ENCODE measurements at places on chromosomes 13 and 19. TPM values are rescaled to one million over a fixed set of nuclear protein-coding genes. Genes with fewer than 3 reads are reported as not detected.

The KLK6 gene
- not detected for total RNA-seq

DNA sequence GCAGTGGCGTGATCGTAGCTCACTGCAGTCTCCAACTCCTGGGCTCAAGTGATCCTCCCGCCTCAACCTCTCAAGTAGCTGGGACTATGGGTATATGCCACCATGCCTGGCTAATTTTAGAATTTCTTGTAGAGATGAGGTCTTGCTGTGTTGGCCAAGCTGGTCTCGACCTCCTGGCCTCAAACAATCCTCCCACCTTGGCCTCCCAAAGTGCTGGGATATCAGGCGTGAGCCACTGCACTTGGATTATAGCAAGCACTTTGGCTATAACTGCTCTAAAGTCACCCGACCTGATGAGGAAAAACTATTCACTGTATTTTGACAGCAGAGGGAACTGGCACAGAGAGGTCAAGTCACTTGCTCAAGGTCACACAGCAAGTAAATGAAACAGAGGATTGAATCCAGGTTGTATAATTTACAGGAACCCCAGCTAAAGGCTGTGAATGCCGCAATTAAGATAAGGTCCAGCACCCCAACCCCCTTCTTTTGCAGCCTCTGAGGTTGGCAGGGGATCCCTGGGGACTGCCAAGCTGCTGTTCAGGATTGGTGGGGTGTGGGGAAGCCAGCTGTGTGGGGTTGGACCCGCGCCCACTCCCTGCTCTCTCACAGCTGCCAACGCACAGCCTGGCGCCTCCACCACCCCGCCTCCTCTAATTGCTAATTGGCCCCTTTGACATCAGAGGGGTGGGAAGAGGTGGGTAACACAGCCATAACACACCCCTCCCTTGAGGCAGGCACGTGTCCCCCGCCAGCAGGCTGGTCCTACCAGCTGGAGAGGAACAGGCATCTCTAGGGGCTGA, 6.0 kb downstream of the TMIGD2 start:
- no peak overlapping the region for H3K27ac ChIP-seq
- H3K4me3 ChIP-seq = no peak overlapping the region
- no peak for DNase-seq
- no peaks in the 10 kb centered on the region for H3K27me3 ChIP-seq
- H3K36me3 ChIP-seq = no peaks in the 10 kb centered on the region

DNA sequence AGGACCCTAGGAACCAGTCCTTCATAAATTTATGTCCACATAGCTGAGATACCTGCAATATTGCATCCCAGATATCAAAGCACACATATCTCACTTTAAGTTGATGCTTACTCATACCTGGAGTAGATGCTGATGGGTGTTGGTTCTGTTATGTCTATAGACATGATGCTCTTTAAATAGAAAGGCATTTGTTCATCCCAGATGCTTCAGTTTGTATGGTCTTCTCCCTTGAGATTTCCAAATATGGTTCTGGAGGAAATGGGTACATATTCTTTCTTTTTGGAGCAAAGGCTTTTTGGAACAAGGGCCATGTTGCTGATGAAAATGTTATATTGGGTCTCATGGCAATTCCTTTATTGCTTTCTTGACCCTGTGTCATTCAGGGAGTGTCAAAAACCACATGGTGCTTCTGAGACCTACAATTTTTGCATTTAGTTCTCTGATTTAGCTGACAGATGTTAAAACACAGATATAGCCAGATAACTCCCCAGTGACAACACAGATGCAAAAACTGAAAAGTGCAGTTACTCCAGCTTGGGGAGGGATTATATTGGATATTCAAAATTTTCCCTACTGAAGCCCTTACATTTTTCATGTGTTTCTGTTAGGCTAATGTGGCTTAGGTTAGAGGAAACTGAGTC, 211.4 kb downstream of the KCNRG start:
- no peaks in the 10 kb centered on the region for H3K27me3 ChIP-seq
- H3K27ac ChIP-seq = no peak overlapping the region
- no peak for DNase-seq
- H3K36me3 ChIP-seq = no peaks in the 10 kb centered on the region
- H3K4me3 ChIP-seq = no peak overlapping the region

- H3K36me3 ChIP-seq = no peaks in the 10 kb centered on the region
- DNase-seq = no peak
- no peak overlapping the region for H3K27ac ChIP-seq
- no peak overlapping the region for H3K4me3 ChIP-seq
- no peaks in the 10 kb centered on the region for H3K27me3 ChIP-seq
- no peaks in the 10 kb centered on the region for H3K4me1 ChIP-seq
Observed at GRCh38 chr19:53285087-53285486, 17.6 kb upstream of the VN1R4 start.

The PRR12 gene
- 3.2 TPM for total RNA-seq

The SLC25A41 gene
- total RNA-seq = 0.46 TPM

GRCh38 chr19:44623080-44623479, 9.7 kb downstream of the IGSF23 start:
- no peaks in the 10 kb centered on the region for H3K27me3 ChIP-seq
- no peak overlapping the region for H3K4me3 ChIP-seq
- no peak for DNase-seq

GRCh38 chr19:6313398-6313969, 19.9 kb downstream of the ACER1 start:
- no peak overlapping the region for H3K4me3 ChIP-seq
- no peak for DNase-seq
- no peak overlapping the region for H3K27ac ChIP-seq

The CYP4F2 gene
- not detected for total RNA-seq

The WASF3 gene
- 106 TPM for total RNA-seq

The OR2Z1 gene
- not detected for total RNA-seq

The PSG2 gene
- not detected for total RNA-seq

GRCh38 chr19:43152214-43152613, 34.1 kb downstream of the PSG5 start:
- H3K4me3 ChIP-seq = no peak overlapping the region
- DNase-seq = no peak
- H3K27me3 ChIP-seq = no peaks in the 10 kb centered on the region
- H3K27ac ChIP-seq = no peak overlapping the region
- no peaks in the 10 kb centered on the region for H3K36me3 ChIP-seq

- H3K4me3 ChIP-seq = no peak overlapping the region
- H3K4me1 ChIP-seq = no peaks in the 10 kb centered on the region
- H3K27ac ChIP-seq = no peak overlapping the region
Observed at GRCh38 chr19:51564791-51565190, 6.3 kb upstream of the ZNF175 start.

- no peak overlapping the region for H3K4me3 ChIP-seq
- no peak overlapping the region for H3K27ac ChIP-seq
- H3K27me3 ChIP-seq = no peaks in the 10 kb centered on the region
- H3K36me3 ChIP-seq = no peaks in the 10 kb centered on the region
Observed at GRCh38 chr19:16258440-16258903, 60.8 kb downstream of the AP1M1 start.
